CD4-positive, alpha-beta T cell treated with Interleukin-15 for 1 hour (primary cell): ENCODE measurements at places on chromosomes 16 and 17.

GRCh38 chr16:88078111-88078775 is 127.0 kb downstream of the BANP start:
- DNase-seq = no peak

DNA sequence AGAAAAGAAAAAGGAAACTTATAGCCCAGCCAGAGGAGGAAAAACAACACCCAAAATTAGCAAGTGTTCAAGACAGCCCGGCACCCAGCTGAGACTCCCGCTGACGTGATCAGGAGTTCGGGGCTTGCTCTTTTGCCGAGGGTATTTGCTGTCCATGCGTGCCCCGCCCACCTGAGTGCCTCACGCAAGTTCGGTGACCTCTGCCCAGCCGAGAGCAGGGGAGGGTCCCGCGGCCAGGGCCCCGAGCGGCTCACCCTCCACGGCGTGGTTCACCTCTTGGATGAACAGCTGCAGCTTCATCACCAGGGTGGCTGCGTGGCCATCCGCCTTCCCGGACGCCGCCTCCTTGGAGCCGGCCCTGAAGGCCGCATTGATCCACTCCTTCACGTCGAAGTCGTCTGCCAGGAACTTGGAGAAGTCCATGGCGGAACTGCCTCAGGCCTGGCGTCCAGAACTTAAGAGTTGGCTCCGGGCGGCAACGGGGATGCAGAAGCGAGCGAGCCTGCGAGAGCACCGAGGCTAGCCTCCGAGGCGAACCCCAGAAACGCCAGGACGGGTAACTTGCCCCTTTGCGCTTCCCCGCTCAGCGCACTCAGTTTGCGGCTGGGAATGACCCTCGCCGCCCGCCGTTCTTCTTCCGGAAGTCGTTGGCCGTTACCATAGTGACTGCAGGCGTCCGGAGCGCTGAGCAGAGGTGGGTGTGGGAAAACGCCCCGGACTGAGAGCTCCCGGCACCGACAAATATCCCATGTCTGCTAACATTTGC is at the start of gene COG7:
TSS of gene COG7 (minus strand) at position 618 of the 766 bp plus-strand sequence. CDS start at position 423, 195 bp downstream.
- peak; percentile 82 for DNase-seq

- no peak for DNase-seq
Measured at GRCh38 chr17:33285413-33285812, 7.7 kb downstream of the ASIC2 start.

DNA sequence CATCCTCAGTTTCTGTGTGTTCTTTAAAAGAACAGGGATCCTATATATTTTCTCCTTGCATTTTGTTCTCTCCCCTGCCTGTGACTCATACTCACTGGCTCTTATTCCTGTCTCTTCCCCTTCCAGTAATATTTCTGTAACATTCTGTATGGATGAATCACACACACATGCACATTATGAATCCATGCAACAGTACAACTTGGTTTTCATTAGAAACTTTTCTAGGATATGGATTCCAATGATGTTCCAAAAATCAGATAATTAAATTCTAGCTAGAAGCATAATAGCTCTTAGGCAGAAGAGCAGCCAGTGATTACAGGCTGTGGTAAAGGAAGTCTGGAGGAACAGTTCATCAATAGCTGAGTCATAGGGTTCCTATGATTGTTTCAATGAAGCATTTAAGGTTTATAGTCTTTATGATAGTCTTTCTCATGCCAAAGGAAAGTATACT is 119.6 kb upstream of the PMFBP1 start:
- DNase-seq = no peak

- no peak for DNase-seq
Measured at GRCh38 chr17:36540696-36541095, 4.0 kb upstream of the GGNBP2 start.

- DNase-seq = no peak
Measured at GRCh38 chr17:10169290-10169689, 29.1 kb downstream of the GAS7 start.

GRCh38 chr17:9611557-9611956 is 33.8 kb upstream of the USP43 start:
- no peak for DNase-seq

- no peak for DNase-seq
Measured at GRCh38 chr17:9072696-9073339, 51.5 kb downstream of the NTN1 start.

DNA sequence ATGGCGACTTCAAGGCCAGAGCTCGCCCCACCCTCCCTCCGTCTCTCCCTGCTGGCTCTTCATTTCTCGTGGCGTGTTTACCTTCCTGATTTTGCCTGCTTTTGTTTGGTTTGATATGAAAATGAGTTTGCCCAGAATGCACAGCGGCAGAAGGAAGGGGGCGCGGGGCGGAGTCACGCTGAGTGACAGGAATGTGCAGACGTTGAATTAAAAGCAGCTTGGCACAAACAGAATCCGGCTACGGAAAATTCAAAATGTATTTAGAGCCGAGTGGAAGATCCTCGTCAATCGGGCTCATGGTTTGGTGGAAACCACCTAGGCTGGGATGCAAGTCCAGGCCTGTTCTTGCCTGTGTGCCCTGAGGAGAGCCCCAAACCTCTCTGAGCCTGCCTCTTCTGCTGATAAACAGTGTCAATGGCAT is 102.7 kb downstream of the SDK2 start:
- DNase-seq = no peak

GRCh38 chr16:55367301-55367811 is 43.4 kb downstream of the IRX6 start:
- DNase-seq = no peak

DNA sequence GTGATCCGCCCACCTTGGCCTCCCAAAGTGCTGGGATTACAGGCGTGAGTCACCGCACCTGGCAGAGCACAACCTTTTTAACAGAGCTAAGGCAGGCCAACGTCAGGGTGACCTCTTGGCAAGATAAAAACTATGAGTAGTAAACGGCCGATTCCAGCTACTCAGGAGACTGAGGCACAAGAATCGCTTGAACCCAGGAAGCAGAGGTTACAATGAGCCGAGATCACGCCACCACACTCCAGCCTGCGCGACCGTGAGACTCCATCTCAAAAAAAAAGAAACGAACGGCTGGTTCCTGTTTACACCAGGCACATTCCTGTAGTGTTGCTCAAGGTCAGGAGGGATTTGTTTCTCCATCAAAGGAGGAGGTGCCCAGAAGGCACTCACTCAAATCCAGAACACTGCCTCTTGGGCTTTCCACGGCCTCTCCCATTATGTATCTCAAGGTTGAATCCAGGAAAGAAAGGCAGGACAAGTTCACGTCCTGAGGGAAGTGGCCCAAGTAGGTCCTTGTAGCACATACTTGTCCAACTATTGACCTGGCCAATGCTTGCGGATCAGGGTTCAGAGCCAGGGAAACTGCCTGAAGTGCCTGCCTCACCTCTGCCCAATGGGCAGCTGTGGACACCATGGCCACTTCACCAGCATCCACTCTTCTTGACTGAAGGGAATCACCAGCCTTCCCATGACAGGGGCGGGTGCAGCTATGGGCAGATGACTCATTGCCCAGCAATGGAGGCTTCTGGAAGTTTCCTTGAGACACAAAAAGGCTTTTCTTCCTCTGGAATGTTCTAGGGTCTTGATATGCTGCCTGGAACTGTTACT is 13.5 kb downstream of the KNOP1 start:
- no peak for DNase-seq

GRCh38 chr17:80706463-80706867 is 161.8 kb downstream of the RPTOR start:
- DNase-seq = no peak

DNA sequence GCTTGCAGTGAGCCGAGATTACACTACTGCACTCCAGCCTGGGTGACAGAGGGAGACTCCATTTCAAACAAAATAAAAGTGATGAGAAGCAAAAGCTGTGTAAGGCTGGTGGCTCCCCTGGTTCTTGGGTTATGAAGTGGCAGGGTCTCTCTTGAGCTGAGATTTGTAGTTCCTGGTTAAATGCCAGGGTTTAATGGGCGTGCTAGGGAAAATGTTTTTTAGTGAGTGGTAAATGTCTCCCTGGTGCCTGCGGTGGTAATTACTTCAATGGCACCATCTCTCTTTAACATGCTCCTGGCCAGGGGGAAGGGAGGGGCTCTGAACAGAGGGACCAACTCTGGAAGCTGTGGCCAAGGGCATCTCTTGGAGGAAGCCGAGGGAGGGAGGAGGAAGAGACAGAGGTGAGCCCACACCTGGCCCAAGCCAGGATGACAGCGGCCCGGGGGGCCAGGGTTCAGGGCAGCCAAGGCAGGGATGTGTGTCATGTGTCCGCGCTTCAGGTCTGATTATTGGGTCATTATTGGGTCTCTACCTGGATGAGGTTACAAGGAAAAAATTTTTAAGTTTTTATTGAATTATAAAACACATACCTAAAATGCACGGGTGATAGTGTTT is 17.8 kb upstream of the RPL38 start:
- no peak for DNase-seq

- no peak for DNase-seq
Measured at GRCh38 chr17:1050246-1050995, 53.5 kb downstream of the TIMM22 start.

DNA sequence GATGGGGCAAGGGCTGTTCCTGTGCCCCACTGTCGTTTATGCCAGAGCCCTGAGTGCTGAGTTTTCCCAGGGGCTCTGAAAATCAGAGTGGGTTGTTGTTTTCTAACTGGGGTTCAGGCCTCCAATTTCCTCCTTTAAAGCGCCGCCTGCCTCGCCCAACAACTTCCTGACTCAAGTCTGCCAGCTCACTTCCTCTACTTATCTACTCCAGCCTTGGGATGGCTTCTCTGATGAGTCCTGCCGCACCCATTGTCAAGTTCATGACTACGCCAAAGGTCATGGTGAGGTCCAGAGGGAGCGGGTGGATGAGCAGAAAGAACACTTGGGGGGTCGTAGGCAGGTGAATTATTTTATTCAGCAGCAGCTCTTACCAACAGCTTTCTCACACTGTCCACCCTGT is 104.7 kb downstream of the UTP18 start:
- DNase-seq = peak; percentile 22

GRCh38 chr17:59366040-59366757 is 34.7 kb downstream of the YPEL2 start:
- no peak for DNase-seq

- no peak for DNase-seq
Measured at GRCh38 chr16:17348042-17348783, 122.5 kb downstream of the XYLT1 start.

DNA sequence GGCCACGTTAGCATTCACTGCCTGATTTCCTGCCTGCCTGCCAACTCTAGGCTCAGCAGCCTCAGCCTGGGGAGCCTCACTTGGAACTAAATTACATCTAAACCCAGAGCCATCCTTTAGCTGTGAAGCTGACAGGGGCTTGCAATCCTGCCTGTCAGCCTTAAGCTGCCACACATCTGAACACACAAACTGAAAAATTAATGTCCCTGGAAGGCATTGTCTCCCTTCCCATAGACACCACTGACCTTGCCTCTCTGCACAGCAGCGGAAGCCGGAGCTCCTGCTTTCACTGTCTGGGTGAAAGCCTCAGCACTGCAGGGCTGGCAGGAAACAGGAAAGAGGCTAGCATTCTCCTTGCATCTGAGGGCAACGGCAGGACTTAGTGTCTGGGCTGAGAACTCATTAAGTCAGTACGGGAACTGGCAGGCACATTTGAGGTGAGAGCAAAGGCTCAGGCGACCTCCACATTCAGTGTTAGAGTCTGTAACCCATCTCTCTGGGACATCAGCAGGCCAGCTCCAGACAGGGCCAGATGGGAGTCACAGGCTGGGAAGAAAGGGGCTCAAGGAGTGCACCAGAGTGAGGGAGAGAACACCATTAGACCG is 452.4 kb upstream of the C16orf82 start:
- DNase-seq = no peak

DNA sequence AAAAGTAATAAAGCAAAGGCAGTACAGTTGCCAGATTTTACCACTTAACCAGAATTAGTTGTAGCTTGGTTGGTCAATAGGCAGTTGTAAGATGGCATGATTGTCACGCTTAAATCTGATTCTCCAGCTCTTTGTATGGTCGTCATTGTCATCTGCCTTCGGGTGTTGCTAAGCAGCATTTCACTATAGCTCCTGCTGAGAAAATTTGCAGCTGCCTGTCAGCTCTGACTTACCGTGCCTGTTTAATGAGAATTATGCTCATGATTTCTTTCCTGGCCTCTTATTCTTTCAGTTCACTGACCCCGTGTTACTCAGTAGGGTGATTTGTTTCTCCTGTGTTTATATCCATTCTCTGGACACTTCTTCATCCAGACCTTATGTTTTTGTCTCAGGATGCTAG is 66.7 kb downstream of the TANGO6 start:
- DNase-seq = no peak

- DNase-seq = no peak
Measured at GRCh38 chr16:24051125-24051524, 205.0 kb upstream of the CACNG3 start.

GRCh38 chr17:1110862-1111598 is 68.8 kb downstream of the ABR start:
- DNase-seq = peak; percentile 80

DNA sequence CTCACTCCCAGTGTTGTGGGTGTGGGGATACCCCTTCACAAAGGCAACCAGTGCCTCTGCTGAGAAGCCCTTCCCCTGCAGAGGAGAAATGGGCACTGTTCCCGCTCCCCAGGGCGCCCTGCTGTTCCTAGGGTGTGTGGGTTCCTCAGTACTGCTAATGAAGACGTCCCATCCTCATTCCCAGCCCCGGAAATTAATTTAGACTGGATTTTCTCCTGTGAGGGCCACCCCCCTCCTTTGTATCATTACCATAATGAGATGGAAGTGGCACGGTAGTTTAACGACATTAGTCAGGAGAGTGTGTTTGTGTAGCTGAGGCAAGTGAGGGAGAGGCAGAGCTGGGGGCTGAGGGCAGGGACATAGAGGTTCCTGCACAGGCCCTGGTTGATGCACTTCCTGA is 53.2 kb downstream of the PIPOX start:
- DNase-seq = no peak

DNA sequence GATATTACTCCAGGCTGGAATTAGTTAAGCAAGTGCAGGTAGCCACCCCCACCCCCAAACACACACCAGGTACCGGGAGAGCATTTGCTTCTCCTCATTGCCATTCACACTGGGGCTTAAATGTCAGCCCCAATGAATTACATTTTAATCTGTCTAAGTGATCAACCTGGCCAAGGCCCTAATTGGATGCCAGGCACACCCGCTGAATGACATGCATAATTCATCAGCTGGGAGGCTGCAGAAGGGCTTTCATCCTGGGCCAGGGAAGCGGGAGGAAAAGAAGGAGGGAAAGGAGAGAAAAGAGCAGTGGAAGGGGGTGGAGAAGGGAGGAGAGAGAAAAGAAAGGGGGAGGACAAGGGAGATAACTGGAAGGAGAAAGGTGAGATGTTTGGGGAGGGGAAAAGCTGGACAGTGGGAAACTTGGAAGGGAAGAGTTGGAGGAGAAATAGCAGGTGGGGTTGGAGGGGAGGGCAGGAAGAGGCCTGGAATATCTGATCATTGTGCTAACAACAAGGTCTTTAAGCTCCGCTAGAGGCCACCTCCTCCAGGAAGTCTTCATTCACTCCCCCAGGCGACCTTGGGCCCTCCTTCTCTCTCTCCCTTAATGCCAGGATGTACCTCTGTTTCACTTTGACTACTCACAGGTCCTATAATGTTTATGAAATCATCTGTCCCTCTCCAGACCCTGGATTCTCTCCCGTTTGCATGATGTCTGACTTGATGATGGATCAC is 40.1 kb upstream of the CES5A start:
- no peak for DNase-seq

GRCh38 chr17:66466840-66467367 is 164.5 kb downstream of the PRKCA start:
- no peak for DNase-seq
